ENCODE measurements at places on chromosomes 4 and X. TPM values are rescaled to one million over a fixed set of nuclear protein-coding genes. Genes with fewer than 3 reads are reported as not detected.

Gene AWAT2
- total RNA-seq, result not detected

Gene PNMA6F
- total RNA-seq, result not detected

Gene GAGE12J
- not detected for total RNA-seq

Gene NSUN7
- 0.86 TPM for total RNA-seq

Gene SLC9B1
- total RNA-seq, result 0.43 TPM

Gene BBS12
- total RNA-seq, result 4.7 TPM

Gene MAGEA2
- not detected for total RNA-seq

Gene NRK
- total RNA-seq, result 4.7 TPM

Gene ARMCX4
- 8.1 TPM for total RNA-seq

Gene RLIM
- total RNA-seq, result 76.9 TPM

Gene CXorf65
- not detected for total RNA-seq

Gene TMPRSS11B
- not detected for total RNA-seq

Gene DCK
- 18.4 TPM for total RNA-seq

Gene CENPI
- total RNA-seq, result 20.3 TPM

Gene DKK2
- under 0.01 TPM for total RNA-seq

Gene SSX1
- not detected for total RNA-seq

Gene FAAH2
- total RNA-seq, result 0.86 TPM

Gene PCDH10
- total RNA-seq, result 16.4 TPM

Gene GNRHR
- not detected for total RNA-seq

Gene TMEM35A
- 1.9 TPM for total RNA-seq

Gene GATA1
- total RNA-seq, result not detected

Gene CFAP99
- total RNA-seq, result not detected

Gene DSPP
- total RNA-seq, result not detected
